ENCODE measurements at places on chromosomes 7 and 10.

- no peak for DNase-seq
Observed at GRCh38 chr7:112744818-112745217, 45.4 kb downstream of the TMEM168 start.

DNA sequence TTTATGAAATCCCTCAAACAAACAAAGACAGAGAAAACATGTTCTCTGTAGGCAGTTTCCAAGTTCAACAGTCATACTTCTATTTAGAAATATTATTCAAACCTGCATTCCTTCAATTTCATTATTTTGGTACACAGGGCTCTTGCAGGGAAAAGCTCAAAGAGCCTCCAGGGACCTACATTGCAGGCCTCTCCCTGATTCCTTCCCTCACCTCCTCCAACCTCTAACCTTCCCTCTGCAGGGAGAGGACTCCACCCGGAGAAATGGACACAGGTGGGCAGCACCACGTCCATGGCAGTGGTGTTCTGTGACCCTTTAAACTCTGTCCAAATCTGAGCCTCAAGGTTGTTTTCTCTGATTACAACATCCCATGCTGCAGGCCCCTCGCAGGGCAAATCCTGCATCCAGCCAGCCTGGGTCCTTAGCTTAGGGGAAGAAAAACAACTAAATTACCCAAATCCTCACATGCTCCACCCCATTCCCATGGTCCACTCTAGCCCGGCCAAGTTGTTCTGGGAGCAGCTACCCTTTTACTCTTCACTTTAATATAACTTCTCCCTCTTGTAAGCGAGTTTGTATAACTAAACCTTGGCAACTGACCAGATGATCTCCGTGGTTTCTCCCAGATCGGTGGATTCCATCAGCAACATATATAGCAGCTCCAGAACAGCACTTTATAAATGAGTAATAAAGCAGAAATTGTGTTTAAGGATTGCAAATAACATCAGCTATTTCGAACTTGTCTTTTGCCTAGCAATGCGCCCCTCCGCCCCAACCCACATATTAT is 129.8 kb downstream of the CUBN start:
- no peak for DNase-seq

DNA sequence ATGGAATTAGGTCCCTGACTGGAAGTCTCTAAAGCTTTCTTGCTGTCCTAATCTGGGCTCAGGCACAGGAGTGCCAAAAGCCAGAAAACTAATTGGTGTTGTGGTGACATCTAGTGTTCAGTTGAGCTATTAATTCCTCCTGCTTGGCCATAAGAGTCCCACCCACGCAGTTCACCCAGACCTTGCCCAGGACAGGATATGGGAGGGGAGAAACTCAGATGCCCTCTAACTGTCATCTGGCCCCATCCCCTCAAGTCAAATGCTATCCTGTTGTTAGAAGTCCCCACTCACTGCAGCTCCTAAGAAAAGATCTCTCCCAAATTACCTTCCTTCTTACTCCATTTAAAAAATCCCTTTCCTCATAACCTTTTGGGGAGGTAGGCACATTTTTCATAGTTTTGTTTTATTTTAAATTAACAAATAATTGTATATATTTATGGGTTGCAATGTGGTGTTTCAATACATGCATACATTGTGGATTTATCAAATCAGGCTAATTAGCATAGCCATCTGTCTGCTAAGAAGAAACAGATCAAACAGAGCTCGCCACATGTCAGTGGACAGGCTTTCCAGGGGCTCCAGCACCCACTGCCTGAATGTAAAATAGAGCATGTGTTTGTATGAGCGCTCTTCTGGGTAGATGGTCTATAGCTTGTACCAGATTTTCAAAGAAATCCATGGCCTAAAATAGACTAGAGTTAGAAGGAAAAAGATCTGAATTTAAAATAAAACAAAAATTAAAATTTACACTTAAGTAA is 84.0 kb downstream of the GSAP start:
- DNase-seq = peak; percentile 82

GRCh38 chr10:98332623-98333269 is 64.8 kb upstream of the LOXL4 start:
- DNase-seq = no peak

DNA sequence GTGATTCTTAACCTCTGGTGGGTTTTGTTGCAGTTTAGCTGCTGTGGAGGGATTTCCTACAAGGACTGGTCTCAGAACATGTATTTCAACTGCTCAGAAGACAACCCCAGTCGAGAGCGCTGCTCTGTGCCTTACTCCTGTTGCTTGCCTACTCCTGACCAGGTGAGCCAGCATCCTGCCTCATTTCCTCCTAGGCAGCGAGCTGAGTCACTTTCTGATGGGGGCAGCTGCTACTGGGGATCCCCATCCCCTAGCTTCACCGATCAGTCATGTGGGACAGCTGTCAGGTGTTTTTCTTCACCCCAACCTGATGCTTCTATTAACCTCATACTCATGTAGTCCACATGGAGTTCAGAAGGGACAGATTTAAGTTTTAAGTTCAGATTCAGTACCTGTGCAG is 21.7 kb upstream of the SMO start:
- no peak for DNase-seq

DNA sequence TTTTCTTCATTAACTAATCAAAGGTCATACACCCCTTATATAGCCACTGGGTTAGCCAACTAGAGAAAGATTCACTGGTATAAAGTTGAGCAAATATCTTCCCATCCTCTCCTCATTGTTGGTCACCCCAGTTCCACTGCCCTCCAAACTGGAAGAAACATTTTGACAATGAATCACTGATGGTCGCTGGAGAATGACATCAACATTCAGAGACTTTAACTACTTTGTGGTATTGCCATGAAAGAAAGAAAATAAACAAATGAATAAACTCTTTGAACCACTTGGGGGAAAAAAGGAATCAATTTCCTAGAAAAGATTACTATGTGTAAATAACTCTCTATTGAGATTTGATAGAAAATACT is 23.4 kb downstream of the HYCC1 start:
- no peak for DNase-seq

- no peak for DNase-seq
Observed at GRCh38 chr7:20122073-20122472, 95.1 kb downstream of the MACC1 start.

GRCh38 chr7:50068850-50069551 is 24.0 kb downstream of the ZPBP start:
- DNase-seq = no peak

DNA sequence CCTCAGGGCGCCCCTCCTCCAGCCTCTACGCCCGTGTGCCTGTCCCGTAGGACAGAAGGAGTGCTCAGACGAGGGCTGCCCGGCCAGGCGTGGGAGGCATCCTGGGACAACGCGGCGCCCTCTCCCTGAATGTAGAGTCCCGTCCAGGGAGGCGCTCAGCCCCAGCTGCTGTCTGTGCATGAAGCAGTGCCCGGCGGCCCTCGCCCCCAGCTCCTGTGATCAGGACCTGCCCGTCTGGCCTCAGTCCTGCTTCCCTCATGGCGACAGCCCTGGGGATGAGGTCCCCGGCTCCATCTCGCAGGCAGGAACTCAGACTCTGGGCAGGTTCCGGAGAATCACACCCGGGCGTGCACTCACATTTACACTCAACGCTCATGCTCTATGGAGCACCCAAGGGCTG is 24.9 kb upstream of the UTF1 start:
- no peak for DNase-seq

GRCh38 chr7:5598769-5599371 is 175.2 kb upstream of the TNRC18 start:
- no peak for DNase-seq

- DNase-seq = no peak
Observed at GRCh38 chr7:79977481-79977880, 157.2 kb upstream of the GNAI1 start.

GRCh38 chr7:157612664-157613561 is 276.1 kb downstream of the DNAJB6 start:
- peak; percentile 11 for DNase-seq

- DNase-seq = no peak
Observed at GRCh38 chr7:132866144-132866531, 215.8 kb downstream of the CHCHD3 start.

DNA sequence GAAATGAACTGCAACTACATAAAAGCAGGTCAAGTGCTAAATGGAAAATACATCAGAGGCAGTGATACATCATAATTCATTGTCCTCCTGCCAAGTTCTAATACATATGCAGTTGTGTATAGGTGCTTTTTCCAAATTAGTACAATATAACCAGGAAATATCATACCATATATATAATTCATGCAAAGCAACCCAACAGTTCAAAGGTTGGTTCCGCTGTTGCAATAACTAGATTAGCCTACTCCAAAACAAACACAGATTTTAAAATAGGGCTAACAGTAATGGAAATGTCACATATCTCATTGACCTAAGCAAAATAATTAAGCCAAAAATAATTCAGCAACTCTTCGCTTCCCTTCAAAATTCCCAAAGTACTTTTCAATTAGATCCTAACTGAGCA is 88.9 kb upstream of the NEBL start:
- DNase-seq = no peak

DNA sequence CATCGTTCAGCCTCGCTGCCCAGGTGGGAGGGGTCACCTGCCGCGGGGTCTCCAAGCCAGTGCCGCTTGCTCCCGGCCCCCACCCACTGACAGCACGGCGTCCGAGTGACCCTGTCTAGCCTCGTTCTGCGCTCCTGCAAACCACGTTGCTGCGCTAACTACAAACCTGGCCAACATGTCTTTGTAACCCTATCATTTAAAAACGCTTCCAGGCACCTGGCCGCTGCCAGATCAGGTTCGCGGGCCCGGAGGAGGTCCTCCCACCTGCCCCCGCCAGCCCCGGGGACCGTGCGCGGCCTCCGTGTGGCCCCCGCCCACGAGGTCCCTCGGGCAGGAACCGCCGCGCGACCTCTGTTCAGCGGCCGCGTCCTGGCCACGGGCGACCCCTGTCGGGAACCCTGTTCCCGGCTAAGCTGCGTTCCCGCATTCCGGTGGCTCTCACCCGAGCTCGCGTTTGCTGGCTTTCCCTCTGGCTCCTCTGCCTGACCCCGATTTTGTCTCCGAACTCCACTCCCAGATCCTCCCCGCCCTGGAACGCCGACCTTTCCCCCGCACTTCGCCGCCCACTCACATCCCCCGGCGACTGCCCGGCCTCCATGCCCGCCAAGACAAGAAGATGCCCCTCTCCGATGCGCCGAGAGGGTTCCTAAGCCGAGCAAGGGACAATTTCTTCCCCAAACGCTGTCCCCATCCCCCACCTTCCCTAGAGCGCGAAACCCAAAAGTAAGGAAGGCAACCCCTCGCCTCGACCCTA is 2.4 kb downstream of the SFMBT2 start:
- no peak for DNase-seq

DNA sequence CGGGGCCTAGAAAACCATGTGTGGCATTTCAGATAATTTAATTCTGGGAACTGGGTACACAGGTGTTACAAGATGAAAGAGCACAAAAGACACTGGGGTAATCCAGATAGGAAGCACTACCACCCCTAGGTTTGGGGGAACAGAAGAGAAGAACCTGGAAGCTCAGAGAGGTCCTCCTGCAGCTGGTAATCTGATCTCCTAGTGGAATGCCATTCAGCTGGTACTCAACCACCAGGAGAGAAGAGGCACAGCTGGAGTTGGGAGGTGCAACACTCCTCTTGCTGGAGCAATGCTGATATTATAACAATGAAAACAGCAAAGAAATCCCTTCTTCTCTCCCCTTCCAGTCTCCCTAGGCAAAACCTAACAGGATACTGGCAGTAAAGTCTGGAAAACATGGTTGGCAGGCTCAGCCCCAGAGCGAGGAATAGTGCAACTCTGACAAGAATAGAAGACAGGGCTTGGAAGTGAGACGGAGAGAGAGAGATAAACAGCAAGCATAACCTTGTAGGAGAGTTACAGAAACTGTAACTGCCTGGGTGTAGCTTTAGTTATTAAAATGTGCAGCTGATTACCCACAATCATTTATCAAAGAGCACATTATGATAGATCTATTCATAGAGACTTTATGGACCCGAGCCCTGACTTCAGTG is 35.0 kb downstream of the NRF1 start:
- no peak for DNase-seq

DNA sequence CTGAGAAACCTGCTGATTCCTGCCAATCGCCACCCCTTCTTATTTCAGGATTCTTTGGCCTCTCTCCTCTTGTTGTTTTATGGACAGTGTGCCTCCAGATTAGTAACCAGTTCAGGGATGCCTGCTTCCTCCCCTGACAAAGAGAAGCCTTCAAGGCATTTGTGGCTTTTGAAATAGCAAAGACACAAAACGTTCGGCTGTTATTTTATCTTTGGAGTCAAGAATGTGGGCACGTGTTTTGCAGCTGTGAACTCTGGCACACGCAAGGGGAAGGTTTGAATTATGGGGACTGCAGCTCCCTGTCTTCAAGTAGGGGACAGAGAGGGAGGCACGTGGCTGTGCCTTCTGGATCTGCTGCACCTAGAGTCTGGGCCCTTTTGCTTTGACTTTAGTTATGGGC is 157.9 kb upstream of the GRB10 start:
- no peak for DNase-seq

DNA sequence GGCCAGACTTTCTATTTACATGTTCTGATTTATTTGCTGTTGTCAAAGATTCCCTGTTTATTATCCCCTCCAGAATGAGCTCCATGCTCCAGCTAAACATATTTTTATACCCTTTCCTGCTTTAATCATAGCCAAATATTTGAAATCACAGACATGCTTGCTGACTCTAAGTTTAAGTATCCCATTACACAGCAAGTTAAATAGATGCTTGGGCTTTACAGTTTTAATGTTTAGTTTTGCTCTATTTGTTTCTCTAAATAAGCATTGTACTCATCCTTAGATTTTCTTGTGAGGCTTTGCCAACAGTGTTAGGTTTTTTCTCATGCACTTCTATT is 196.8 kb downstream of the TAX1BP1 start:
- DNase-seq = no peak

- no peak for DNase-seq
Observed at GRCh38 chr7:139924461-139924860, 95.4 kb downstream of the TBXAS1 start.

DNA sequence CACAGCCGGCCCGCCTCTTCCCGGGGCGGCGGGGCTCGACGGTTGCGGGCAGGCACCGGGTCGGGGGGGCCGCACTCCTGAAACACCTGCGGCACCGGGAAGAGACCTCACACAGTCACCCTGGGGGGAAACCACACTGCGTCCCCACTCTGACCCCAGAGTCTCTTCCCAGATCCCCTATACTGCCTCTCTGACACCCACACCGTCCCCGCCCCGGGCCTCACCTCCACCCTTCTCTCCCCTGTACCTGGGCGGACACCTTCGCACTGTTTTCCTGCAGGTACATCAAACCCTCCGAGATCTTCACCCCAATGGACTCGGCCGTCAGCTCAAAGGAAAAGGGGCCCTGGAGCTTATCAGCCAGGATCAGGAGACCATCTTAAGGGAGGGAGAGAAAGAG is 3.4 kb upstream of the GAL3ST4 start:
- no peak for DNase-seq

GRCh38 chr10:57018452-57018851 is 657.4 kb upstream of the ZWINT start:
- DNase-seq = no peak

- DNase-seq = no peak
Observed at GRCh38 chr7:91596287-91596686, 284.2 kb downstream of the MTERF1 start.

- DNase-seq = no peak
Observed at GRCh38 chr10:113775686-113776294, 24.3 kb downstream of the PLEKHS1 start.

Data from HL-60 (cell line).